ENCODE measurements at places on chromosomes 12 and 14.

GRCh38 chr12:41967668-41968500 lies 176.8 kb downstream of the GXYLT1 start:
- DNase-seq: no peak

DNA sequence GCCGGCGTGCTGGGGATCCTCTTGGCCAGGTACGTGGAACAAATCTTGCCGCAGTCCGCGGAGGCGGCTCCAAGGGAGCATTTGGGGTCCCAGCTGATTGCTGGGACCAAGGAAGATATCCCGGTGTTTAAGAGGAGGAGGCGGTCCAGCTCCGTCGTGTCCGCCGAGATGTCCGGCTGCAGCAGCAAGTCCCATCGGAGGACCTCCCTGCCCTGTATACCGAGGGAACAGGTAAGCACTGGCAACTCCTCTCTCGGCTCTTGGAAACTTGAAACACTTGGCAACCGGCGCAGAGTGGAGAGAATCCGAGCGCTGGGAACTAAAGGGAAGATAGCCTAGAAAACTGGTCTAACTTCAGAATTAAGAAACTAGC lies 1.7 kb downstream of the PDE3A start:
- no peak for DNase-seq

GRCh38 chr14:78543433-78543832 lies 373.3 kb downstream of the NRXN3 start:
- DNase-seq: no peak

- no peak for DNase-seq
Observed at GRCh38 chr14:34324363-34324795, 137.7 kb downstream of the SPTSSA start.

DNA sequence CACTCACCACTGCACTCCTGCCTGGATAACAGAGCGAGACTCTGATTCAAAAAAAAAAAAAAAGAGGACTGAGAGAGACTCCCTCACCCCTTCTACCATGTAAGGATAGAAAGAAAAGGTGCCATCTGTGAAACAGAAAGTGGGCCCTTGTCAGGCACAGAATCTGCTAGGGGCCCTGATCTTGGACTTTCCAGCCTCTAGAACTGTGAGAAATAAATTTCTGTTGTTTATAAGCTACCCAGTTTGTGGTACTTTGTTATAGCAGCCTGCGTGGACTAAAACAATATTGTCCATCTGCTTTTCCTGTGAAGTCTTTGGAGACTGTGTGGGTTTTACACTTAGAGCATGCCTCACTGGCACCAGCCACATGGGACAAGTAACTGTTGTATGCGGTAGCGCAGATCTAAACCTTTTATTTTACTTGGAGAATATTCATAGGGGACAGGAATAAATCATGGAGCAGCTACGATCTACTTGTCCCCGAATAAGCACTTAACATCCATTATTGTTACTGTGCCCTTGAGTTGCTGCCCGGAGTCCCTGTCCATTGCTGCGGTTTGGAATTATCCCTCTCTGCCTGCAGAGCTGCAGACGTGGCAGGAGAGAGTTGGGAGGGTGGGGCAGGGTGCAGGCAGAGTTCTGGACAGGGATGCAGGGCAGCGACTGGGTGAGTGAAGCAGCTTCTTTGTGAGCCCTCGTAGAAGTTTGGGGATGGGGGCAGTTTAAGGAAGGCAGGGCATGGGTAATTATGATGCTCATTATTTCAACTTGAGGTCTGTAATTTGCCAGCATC lies 52.4 kb upstream of the STON2 start:
- no peak for DNase-seq

DNA sequence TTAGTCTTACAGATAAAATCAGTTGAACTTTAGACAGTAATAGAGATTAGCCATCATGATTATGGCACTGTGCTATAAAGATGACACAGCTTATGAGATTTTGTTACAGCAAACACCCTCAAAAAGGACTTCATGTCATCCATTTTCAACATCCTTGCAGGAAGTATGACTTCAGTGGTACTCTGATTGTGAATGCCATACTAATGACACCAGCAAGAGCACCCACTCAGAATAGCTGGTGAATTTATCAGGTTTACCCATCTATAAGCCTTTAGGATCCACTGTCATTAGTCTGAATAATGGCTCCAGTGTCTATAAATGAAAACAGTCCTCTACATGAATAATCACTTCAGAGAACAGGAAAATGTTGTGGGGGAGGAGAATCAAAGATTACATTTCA lies 615.2 kb downstream of the RPS29 start:
- no peak for DNase-seq

GRCh38 chr12:23929906-23930305 lies 19.6 kb downstream of the SOX5 start:
- no peak for DNase-seq
